ENCODE measurements at places on chromosomes 7 and 10. TPM values are rescaled to one million over a fixed set of nuclear protein-coding genes. Genes with fewer than 3 reads are reported as not detected.
A peak's percentile ranks its signal among the peaks of the same experiment; 100 is the strongest.

The HGF gene
- total RNA-seq: 15.7 TPM

The VOPP1 gene
- 42.6 TPM for total RNA-seq

DNA sequence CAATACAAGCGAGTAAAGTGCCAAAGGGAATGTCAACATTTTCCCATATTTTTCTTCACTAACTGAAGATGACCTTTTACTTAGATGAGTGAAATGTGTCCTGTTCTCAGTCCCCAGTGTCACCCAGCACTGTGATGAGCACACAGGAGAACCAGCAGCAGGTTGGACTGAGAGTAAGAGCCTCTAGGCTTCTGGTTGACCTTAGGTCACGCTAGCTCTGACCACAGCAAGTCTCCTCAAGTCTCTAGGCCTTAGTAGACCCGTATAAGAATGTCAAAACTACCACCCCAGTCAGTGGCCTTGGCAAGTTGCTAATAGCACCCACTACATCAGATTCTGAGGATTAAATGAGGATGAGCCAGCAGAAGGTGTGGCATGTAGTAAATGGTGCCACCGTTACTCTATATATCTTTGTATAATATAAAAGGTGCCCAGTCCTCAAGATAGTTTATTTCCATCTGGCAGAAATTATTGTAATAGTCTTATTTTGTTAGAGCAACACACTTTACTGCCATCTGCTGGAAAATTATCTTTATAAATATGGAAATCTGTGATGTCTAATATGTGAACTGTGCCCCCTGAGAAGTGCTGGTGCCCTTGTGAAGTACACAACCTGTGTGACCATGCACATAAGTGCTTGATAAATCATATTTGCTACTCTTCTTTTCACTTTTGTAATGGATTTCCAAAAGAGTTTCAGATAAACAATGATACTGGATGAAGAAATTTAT lies 75.7 kb downstream of the SPAG6 start:
- H3K4me3 ChIP-seq: no peak overlapping the region
- no peaks in the 10 kb centered on the region for H3K4me1 ChIP-seq
- no peak for DNase-seq
- H3K27me3 ChIP-seq: no peaks in the 10 kb centered on the region

DNA sequence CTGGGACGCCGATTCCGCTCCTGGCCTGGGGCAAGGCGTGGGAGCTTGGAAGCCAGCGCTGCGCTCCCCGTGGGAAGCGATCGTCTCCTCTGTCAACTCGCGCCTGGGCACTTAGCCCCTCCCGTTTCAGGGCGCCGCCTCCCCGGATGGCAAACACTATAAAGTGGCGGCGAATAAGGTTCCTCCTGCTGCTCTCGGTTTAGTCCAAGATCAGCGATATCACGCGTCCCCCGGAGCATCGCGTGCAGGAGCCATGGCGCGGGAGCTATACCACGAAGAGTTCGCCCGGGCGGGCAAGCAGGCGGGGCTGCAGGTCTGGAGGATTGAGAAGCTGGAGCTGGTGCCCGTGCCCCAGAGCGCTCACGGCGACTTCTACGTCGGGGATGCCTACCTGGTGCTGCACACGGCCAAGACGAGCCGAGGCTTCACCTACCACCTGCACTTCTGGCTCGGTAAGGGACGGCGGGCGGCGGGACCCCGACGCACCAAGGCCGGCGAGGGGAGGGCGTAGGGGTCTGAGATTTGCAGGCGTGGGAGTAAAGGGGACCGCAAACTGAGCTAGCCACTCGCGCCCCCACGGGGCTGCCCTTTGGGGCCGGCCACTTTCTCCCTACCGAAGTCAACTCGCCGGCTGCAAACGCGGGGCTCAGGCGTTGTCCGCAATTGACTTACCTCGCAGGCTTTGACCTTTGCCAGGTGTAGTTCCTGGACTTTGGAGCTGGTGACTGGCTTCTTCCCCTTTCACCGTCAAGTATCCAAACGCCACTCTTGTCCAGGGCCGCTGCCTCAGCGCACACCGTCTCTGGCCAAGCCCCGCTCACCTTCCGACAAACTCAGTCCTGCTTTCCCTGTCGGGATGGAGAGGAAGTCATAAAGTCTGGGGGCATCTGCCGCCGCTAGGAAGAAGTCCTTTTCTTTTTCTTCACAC lies at the start of gene SCIN:
SCIN (plus strand) TSS at position 187 of the 928 bp plus-strand sequence; CDS start at position 254, 67 bp downstream.
- no peak for DNase-seq
- no peak within 1 kb of the TSS for H3K27ac ChIP-seq
- H3K4me3 ChIP-seq: peak within 1 kb of the TSS; percentile 50

DNA sequence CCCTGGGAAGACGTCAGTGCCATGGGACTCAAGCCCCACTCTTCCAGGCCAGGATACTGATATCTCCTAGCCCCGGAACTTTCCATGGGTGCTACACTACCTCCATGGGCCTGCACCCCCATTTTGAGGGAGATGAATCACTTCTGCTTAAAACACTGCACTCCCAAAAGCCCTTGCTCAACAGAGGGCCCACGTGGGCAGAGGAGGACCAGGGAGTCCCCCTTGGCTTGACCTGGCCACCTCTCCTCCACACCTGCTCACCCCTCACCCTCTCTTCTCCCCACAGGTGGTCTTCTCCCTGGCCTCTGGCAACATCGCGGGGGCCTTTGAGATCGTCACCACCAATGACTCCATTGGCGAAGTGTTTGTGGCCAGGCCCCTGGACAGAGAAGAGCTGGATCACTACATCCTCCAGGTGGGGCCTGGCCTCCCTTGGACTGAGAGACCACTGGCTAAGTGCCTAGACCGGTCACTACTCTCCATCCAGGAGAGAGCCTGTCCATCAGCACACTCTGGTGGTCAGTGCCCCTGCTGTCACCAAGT lies 19.9 kb upstream of the C10orf105 start:
- no peaks in the 10 kb centered on the region for H3K36me3 ChIP-seq
- H3K4me1 ChIP-seq: peaks cover 18% of the 10 kb centered on the region
- no peak overlapping the region for H3K4me3 ChIP-seq
- no peaks in the 10 kb centered on the region for H3K27me3 ChIP-seq
- H3K27ac ChIP-seq: no peak overlapping the region
- DNase-seq: no peak

- no peak for DNase-seq
- no peaks in the 10 kb centered on the region for H3K4me1 ChIP-seq
- H3K4me3 ChIP-seq: no peak overlapping the region
These were observed 172.5 kb downstream of the EGFR start for GRCh38 chr7:55191161-55191925.

- no peak overlapping the region for H3K4me3 ChIP-seq
- H3K27ac ChIP-seq: no peak overlapping the region
- H3K36me3 ChIP-seq: no peaks in the 10 kb centered on the region
These were observed 353.7 kb upstream of the CHRM2 start for GRCh38 chr7:136514776-136515175.

GRCh38 chr7:18610331-18610948 lies 114.9 kb downstream of the HDAC9 start:
- no peak overlapping the region for H3K4me3 ChIP-seq
- no peaks in the 10 kb centered on the region for H3K36me3 ChIP-seq
- no peaks in the 10 kb centered on the region for H3K4me1 ChIP-seq
- H3K27ac ChIP-seq: no peak overlapping the region

GRCh38 chr7:20577441-20578071 lies 37.9 kb upstream of the ABCB5 start:
- no peak overlapping the region for H3K4me3 ChIP-seq
- H3K27me3 ChIP-seq: no peaks in the 10 kb centered on the region
- no peak for DNase-seq
- no peaks in the 10 kb centered on the region for H3K36me3 ChIP-seq

- H3K36me3 ChIP-seq: no peaks in the 10 kb centered on the region
- no peaks in the 10 kb centered on the region for H3K4me1 ChIP-seq
- no peaks in the 10 kb centered on the region for H3K27me3 ChIP-seq
- DNase-seq: no peak
These were observed 365.6 kb upstream of the AUTS2 start for GRCh38 chr7:69232445-69233376.

DNA sequence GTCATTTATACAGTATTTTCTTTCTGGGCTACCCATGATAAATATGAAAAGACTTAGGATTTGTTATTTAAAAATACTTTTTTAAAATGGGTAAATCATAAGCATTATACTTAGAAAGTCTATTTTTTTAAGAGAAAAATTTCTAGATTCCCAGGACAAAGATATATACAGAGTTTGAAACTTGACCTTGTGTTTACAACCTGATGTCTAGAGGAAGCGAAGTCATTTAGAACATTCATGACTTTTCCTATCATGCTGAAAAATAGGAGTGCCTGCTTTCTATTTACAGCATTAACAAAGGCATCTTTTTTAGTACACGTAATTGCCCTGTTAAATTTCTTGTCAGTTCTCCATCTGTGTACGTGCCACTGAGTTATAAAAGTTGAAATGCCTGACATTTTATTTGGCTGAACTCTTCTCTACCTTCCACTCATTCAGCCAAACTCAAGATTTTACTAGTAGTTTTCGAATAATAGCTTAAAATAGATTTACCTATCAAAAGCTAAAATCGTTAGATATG lies 23.0 kb downstream of the GNAT3 start:
- H3K4me1 ChIP-seq: no peaks in the 10 kb centered on the region
- no peaks in the 10 kb centered on the region for H3K36me3 ChIP-seq
- H3K27ac ChIP-seq: no peak overlapping the region
- H3K27me3 ChIP-seq: no peaks in the 10 kb centered on the region
- DNase-seq: no peak

DNA sequence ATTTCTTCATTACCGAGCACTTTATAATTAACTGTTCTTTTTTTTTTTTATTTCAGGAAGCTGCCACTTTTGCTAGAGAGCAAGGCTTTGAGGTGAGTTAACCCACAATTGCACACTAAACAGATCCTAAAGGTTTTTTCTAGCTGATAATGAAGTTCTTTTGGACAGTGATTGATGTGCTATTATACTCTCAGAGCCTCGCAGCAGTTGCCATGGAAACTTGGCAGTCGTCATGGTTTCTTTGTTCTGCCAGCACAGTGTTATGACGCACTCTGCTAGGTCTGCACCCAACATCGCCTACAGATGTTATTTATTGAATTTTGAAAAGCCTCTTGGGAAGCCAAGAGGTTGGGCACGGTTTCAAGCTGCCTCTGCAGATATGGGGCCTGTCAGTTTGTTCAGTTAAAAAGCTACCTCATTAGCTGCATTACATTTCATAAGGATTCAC lies 237.2 kb upstream of the KAT6B start:
- DNase-seq: peak; percentile 52
- H3K36me3 ChIP-seq: no peaks in the 10 kb centered on the region
- no peaks in the 10 kb centered on the region for H3K27me3 ChIP-seq
- no peak overlapping the region for H3K4me3 ChIP-seq

DNA sequence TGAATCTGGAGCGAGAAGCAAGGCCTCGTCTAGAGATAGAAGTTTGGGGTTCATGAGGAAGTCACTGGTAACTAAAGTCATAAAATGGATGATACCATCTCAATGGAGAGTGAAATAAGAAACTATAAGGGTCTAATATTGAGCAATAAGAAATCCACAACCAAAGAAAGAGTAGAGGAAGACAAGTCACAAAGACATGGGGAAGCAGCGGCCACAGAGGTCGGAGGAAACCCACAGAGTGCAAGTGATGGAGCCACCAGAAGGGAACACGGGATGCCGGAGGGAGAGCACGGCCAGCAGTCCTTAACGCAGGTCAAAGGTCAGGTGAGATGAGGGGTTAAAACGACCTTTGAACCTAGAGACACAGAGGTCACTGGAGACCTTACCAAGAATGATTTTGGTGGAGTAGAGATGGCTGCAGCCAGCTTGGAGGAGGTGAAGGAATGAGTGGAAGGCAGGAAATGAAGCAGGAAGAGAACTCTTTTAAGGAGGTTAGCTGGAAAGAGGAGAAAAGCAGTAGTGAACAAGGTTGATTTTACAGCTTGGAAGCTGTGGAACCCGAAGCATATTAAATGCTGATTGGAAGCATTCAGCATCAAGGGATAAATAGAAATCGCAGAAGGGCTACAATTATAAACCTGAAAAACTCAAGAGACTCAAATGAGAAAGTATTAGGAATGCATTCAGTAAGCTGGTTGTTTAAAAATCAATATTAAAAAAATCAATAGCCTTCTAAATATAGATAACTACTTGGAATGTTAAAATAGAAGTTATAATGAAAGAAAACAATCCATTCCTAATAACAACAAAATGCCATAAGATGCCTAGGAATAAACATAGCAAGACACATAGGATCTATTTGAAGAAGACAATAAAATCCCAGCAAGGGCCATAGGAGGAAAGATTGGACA lies 93.7 kb downstream of the SVOPL start:
- no peaks in the 10 kb centered on the region for H3K27me3 ChIP-seq
- H3K4me3 ChIP-seq: no peak overlapping the region
- H3K4me1 ChIP-seq: no peaks in the 10 kb centered on the region
- H3K27ac ChIP-seq: no peak overlapping the region
- DNase-seq: no peak

DNA sequence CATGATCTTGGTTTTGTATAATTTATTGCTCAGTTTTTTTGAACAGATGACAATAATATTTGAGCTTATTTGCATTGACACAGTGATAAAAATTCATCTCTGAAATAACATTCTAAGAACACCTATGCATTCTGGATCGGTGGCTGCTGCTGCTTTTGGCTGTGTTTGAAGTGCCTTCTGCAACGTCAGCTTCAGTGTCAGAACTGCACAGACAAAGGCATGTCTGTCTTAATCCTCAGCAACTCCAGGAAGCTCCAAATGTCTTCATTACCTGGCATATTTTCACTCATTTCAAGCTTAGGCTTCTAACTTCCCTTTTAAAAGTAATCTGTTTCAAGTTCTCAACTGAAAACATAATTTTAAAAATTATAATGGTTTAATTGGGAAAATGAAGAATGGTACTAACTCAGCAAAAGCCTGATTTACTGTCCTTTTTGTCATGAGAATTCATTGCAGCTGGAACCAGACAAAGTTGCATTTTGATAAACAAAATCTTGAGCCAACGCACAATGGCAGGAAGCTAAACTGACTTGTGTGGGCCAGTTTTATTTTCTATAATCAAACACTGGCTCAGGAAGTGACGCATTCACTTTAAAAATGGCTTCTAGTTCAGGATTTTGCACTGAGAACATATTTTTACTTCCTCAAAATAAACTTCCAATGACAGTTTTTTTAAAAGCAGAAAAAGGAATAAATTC lies 38.7 kb downstream of the NPS start:
- H3K36me3 ChIP-seq: no peaks in the 10 kb centered on the region
- H3K27me3 ChIP-seq: no peaks in the 10 kb centered on the region
- H3K27ac ChIP-seq: peak overlapping the region; percentile 63
- H3K4me1 ChIP-seq: no peaks in the 10 kb centered on the region
- peak; percentile 24 for DNase-seq

- no peaks in the 10 kb centered on the region for H3K36me3 ChIP-seq
- DNase-seq: no peak
- no peak overlapping the region for H3K27ac ChIP-seq
- H3K27me3 ChIP-seq: no peaks in the 10 kb centered on the region
- H3K4me1 ChIP-seq: no peaks in the 10 kb centered on the region
- no peak overlapping the region for H3K4me3 ChIP-seq
These were observed 353.5 kb downstream of the PAXIP1 start for GRCh38 chr7:154649434-154649833.

- no peak overlapping the region for H3K4me3 ChIP-seq
- no peaks in the 10 kb centered on the region for H3K27me3 ChIP-seq
- no peak for DNase-seq
- peak overlapping the region; percentile 68 for H3K27ac ChIP-seq
- H3K4me1 ChIP-seq: no peaks in the 10 kb centered on the region
- no peaks in the 10 kb centered on the region for H3K36me3 ChIP-seq
These were observed 107.2 kb downstream of the SPDYE5 start for GRCh38 chr7:75599244-75599781.

GRCh38 chr7:110591341-110591740 lies 499.6 kb upstream of the LRRN3 start:
- H3K4me3 ChIP-seq: no peak overlapping the region
- H3K36me3 ChIP-seq: no peaks in the 10 kb centered on the region
- H3K4me1 ChIP-seq: no peaks in the 10 kb centered on the region
- H3K27me3 ChIP-seq: no peaks in the 10 kb centered on the region
- DNase-seq: no peak

Measured in breast epithelium (tissue), 4 donors.